ENCODE measurements at places on chromosomes 3 and 15. TPM values are rescaled to one million over a fixed set of nuclear protein-coding genes. Genes with fewer than 3 reads are reported as not detected.

DNA sequence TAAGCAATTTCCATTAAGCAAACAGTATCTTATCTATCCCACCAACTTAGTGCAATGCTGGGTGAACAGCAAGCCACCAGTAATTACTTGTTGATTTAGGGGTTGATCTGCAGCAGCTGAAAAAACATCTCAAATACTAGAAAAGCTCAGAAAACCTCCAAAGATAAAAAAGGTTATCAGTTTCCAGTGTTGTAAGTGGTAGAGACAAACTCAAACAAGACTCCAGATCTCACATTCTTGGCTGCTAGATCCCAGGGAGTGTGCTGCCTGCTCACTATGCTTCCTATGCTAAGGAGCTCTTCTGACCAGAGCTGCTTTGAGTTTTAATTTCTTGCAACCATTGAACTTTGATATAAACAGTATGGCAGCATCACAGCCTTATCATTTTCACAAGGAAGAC lies 11.3 kb downstream of the B3GALNT1 start:
- DNase-seq: no peak

GRCh38 chr3:29285471-29286071 lies 4.7 kb downstream of the RBMS3 start:
- DNase-seq: no peak

GRCh38 chr15:78830514-78831228 lies 19.4 kb upstream of the ADAMTS7 start:
- DNase-seq: no peak

DNA sequence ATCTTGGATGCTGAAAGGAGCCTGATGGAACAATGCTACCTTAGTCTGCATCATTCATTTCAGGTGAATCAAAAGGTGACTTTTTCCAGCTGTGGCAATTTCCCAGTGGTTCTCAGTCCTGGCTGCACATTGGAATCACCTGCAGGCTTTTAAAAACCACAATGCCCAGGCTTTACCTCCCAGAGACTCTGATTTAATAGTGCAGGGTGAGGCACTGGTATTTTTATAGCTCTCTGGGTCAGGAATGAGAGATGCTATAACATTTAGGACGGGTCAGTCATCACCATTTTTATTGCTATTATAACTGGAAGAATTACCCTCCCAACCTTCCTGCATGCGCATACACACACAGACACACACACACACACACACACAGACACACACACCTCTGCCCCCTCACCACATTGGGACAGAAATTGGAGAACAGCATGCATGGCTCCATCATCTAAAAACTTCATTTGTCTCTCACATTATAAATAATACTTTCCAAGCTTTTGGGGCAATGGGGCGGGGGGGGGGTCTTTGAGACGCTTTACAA lies 41.1 kb downstream of the LARP6 start:
- no peak for DNase-seq

DNA sequence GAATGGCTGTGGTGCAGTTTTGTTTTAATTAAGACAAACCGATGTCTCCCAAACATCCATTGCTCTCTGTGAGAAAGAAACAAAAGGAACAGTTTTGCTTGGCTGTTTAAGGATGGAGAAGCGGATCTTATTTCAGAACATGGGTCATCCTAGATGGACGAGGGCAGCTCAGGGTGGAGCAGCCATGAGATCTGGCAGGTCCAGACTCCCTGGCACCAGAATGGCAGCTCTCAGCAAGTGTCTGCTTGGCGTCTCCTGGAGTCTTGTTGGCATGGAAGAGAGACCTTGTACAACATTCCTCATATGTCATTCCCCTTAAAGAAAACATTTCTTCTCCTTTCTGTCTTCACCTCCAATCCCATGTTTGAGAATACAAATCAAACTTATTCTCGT lies 93.8 kb downstream of the ADAMTSL3 start:
- DNase-seq: no peak

GRCh38 chr3:189664311-189664710 lies 33.1 kb downstream of the TP63 start:
- no peak for DNase-seq

- DNase-seq: peak; percentile 36
Observed at GRCh38 chr3:114299421-114299820, 5.6 kb downstream of the TIGIT start.

DNA sequence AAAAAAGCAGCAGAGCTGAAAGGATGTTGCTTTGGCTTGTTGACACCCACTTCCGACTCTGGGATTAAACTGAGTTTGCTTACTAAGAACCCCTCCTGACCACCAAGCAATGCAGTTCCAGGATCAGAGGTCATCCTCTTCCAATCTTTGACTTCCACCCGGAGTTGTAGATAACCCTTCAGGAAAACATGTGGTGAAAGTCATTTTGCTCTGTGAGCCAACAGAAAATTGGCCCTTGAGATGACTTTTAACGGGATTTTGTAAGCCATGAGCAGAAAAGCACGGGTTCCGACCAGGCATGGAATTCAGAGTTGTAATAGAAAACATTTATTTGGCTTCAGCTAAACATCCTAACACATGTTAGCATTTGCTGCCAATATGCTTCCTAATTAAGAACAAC lies 171.6 kb upstream of the NR2F2 start:
- DNase-seq: no peak

- no peak for DNase-seq
Observed at GRCh38 chr15:47812470-47812999, 95.2 kb downstream of the SEMA6D start.

DNA sequence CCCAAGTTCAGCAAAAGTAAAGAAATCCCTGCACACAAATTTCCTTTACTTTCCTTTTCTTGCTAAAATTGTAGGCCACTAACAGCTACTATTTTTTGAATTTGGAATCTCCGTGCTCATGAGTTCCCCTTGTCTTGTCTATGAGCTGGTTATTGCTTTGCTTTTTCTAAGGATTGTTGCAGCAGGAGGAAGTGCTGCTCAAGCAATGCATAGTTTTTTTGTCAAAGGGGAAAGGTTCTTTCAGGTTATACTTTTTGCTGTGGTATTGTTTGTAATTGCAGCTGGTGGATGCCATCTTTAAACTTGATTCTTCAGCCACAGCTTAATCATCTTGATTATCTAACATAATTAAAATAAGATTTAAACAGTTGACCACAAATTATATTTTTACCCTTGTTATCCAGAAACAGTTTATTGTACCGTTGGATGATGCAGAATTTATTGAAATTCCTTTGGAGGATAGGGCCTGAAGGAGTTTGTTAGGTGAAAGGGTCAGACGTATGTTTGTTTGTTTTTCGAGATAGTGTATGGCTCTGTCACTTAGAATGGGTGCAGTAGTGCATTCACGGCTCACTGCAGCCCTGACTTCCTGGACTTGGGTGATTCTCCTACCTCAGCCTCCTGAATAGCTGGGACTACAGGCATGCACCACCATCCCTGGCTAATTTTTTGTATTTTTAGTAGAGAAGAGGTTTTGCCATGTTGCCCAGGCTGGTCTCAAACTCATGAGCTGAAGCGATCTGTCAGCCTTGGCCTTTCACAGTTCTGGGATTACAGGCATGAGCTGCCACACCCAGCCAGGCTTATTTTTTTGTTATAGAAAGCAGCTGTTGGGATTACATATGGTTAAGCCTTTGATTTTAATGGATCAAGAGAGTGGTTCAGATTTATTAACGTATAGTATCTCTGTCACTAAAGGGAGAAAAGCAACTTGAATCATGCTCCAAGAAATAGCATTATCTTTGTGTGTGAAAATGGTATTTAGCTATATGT lies 11.7 kb downstream of the MGA start:
- DNase-seq: no peak

DNA sequence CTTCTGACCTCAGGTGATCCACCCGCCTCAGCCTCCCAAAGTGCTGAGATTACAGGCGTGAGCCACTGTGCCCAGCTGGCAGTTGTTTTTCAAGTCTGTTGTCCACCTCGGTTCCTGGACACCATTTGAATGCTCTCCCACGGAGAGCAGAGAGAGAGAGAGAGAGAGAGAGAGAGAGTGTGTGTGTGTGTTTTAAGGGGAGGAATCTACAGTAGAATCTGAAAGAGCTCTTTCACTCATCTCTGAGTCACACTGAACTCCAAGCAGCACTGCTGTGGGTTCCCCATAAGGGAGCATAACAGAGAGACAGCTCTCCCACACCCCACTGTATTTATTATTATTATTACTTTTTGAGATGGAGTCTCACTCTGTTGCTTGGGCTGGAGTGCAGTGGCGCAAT lies 156.6 kb downstream of the RPLP1 start:
- DNase-seq: no peak

DNA sequence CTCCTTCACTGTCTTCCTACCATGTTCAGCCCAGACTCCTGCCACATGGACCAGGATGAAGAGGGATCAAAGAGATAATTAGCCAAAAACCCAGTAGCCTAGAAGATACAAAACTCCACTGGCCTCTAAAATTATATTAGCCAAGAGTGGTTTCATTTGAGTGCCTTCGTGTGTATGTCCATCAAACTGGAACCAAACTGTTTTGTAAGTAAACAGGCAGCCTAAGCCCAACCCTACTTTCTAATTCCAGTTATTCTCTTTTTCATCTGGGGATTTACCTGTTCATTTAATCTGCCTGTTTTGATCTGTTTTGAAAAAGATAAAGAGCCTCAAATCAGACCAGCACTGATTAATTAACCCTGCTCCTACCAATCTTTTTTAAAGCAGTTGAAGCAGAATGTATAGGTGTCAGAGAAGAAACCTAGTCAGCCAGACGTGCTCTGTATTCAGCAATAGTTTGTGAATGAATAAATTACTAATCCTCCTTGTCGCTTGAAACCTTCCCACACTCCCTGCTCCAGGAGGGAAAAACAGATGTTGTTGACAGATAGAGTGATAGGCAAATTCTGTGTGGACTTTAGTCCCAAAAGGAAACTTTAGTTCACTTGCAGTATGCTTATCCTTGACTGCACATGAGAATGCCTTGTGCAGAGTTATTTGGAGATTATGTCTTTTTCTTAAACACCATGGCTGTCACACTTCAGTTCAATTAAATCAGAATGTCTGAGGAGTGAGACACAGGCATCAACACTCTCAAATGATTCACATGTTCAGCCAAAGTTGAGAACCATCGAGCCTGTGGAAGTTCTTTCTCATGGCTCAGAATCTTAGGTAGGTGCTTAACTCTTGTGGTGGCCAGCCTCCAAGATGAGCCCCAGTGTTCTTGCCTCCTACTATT lies 55.5 kb upstream of the ZBED2 start:
- DNase-seq: no peak

- DNase-seq: no peak
Observed at GRCh38 chr3:74273091-74273490, 341.4 kb downstream of the CNTN3 start.

DNA sequence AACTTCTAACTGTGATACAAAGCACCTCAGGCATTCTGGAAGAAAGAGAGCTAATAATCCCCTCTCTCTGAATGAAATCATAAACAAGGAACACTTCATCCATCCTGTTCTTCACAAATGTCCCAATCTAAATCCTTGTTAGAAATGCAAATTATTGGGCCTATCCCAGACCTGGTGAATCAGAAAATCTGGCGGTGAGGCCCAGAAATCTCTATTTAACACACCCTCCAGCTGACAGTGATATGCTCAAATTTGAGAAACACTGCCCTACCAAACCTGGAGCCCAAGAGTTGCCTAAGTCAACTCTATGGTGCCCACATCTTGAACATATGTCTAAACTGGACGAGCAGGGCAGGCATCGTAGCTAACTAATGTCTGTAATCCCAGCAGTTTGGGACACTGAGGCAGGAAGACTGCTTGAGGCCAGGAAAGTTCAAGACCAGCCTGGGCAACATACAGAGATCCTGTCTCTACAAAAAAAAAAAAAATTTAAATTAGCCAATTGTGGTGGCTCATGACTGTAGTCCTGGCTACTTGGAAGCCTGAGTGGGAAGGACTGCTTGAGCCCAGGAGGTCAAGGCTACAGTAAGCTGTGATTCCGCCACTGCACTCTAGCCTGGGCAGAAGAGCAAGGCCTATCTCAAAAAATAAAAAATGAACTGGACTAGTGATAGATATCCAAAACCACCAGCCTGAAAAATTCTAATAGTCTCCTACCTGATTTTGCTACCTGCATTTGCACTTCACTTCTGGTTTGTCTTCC lies 23.1 kb downstream of the SCAP start:
- DNase-seq: no peak

- no peak for DNase-seq
Observed at GRCh38 chr15:49168016-49168415, 2.0 kb upstream of the GALK2 start.

DNA sequence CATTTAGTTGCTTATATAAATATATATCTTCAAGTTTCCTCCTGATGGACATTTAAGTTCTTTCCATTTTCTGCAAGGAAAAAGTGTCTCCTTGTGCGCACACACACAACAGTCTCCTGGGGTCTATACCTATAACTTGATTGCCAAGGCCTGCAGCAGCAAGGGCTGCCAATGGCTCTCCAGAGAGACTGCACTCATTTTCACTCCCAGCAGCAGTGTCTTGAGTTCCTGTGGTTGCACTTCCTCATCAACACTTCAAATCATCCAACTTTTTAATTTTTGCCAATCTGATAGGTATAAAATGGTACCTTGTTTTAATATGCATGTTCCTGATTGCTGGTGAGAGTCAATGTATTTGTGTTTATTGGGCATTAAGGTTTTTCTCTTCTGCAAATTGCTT lies 23.1 kb downstream of the TNFAIP8L3 start:
- no peak for DNase-seq

DNA sequence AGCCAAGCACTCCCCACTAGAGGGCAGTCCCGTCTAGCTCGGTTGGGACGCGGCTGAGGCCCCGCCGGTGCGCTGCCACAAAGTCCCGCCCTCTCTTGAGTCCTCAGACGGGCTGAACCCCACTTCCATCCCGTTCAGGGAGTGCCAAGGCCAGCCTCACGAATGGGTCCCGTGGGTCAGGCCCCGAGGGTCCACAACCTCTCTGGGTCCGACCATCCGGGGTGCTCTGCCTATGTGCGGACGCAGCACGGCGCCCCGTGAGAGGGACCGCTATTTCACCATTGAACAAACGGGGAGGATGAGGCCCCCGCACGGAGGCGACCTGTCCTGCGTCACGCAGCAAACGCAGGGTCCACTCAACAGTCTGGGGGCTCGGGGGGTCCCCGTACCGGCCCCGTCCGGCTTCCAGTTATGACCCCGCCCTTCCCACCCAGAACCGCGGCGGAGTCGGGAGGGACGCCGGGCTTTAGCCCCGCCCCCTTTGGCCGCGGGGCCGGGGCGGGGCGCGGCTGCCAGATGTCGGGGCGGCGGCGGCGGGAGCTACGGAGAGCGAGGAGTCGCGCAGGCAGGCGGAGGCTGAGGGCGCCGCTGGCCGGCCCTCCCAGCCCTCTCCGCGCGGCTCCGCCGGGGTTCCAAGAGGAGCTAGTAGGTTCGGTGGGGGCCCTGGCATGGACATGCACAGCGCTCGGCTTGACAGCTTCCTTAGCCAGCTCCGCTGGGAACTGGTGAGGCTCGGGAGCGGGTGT lies at the start of gene INKA1:
TSS of gene INKA1 (plus strand) at position 543 of the 746 bp plus-strand sequence. CDS start at position 675, 132 bp downstream.
- peak; percentile 85 for DNase-seq

GRCh38 chr15:101348015-101348414 lies 53.0 kb upstream of the SNRPA1 start:
- DNase-seq: no peak

- no peak for DNase-seq
Observed at GRCh38 chr3:178771511-178771910, 235.3 kb downstream of the KCNMB2 start.

ZNF80 gene
- 0.22 TPM for total RNA-seq

CDCP1 gene
- total RNA-seq: 2.3 TPM

MEIS2 gene
- total RNA-seq: not detected

PTH1R gene
- total RNA-seq: not detected

GP9 gene
- not detected for total RNA-seq

Data from activated T-cell treated with anti-CD3 and anti-CD28 coated beads, Interleukin-2, amount 50 U/mL, for 4 hours (primary cell).